Activated CD4-positive, alpha-beta T cell treated with anti-CD3 and anti-CD28 coated beads, Interleukin-2, amount 50 U/mL, for 24 hours (primary cell): ENCODE measurements at places on chromosomes 4 and X.
A peak's percentile ranks its signal among the peaks of the same experiment; 100 is the strongest.

DNA sequence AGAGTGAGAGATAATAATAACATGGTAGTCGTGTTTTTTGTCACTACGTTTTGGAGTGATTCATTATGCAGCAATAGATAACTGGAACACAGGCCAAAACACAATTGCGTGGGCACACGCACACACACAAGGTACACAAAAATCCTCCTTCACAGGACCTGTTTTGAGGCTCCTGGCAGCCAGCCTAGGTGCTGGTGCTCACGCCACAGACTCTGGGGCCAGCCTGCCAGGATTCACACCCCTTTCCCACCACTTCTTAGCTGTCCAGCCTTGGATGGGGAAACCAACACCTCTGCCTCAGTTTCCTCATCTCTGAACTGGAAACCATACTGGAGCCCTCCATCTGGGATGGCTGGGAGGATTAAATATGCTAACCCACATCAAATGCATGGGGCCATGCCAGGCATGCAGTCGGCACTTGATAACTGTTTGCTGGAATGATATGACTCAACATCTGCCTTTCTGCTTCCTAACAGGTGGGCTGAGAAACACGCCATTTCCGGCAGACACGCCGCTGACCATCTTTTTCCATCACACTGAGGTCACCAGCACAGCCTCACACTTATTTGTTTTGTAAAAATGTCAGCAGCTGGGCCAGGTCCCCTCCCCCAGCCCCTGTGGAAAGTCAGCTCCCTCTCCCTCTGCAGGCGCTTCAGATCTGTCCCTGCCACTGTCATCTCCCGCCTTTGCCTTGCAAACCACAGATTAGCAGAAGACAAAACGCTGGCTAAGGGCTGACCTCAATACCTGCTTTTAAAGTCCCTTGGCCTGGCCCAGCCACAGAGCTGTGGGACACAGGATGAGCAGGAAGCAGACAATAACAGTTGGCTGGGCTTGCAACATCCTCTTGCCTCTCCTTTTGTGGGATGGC is 237.5 kb downstream of the BCOR start:
- peak; percentile 77 for DNase-seq

GRCh38 chr4:180698550-180699195 is 1544.5 kb upstream of the TENM3 start:
- DNase-seq, result no peak

GRCh38 chr4:150974750-150975149 is 40.3 kb downstream of the LRBA start:
- no peak for DNase-seq

GRCh38 chr4:138945401-138945800 is 70.2 kb upstream of the NOCT start:
- DNase-seq, result no peak

GRCh38 chr4:169243825-169244609 is 26.7 kb downstream of the SH3RF1 start:
- no peak for DNase-seq
